ENCODE measurements at places on chromosomes 13 and 19.

- DNase-seq: no peak
Observed at GRCh38 chr13:46178143-46178542, 3.8 kb downstream of the LCP1 start.

DNA sequence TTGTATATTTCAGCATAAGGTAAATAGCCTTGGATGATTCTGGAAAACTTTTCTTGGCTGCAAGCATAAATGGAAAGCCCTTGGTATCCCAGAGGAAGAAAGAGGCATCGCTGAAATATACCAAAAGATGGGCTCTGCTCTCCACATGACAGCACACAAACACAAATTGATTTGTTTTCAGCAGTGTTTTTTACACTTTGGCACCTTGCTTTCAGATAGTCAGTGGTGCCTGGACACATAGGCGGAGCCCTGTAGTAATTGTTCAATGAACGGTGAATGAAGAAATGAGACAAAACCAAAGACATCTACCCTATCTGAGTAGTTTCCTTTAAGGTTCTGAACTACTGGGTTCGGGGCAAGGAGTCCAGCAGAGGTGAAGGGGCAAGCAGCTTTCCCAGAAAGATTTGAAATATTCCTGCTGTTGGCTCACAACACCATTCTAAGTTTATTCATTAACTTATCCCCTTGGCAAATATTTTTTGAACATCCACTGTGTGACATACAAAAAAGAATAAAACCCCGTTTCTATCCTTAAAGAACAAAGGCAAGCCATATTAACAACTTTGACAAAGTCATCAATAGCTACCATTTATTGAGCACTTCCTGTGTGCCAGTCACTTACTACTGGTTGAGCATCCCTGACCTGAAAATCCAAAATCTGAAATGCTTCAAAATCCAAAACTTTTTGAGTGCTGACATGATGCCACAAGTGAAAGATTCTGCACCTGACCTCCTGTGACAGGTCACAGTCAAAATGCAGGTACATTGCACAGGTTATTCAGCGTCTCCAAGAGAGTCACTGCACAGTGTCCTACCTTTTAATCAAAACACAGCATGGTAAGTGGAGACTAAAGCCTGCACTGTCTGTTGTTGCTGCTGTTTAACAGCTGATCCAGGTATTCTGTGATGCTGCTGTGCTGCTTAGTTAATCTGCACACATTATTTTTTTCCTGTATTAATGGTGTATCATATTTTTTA is 238.1 kb downstream of the DCLK1 start:
- no peak for DNase-seq

DNA sequence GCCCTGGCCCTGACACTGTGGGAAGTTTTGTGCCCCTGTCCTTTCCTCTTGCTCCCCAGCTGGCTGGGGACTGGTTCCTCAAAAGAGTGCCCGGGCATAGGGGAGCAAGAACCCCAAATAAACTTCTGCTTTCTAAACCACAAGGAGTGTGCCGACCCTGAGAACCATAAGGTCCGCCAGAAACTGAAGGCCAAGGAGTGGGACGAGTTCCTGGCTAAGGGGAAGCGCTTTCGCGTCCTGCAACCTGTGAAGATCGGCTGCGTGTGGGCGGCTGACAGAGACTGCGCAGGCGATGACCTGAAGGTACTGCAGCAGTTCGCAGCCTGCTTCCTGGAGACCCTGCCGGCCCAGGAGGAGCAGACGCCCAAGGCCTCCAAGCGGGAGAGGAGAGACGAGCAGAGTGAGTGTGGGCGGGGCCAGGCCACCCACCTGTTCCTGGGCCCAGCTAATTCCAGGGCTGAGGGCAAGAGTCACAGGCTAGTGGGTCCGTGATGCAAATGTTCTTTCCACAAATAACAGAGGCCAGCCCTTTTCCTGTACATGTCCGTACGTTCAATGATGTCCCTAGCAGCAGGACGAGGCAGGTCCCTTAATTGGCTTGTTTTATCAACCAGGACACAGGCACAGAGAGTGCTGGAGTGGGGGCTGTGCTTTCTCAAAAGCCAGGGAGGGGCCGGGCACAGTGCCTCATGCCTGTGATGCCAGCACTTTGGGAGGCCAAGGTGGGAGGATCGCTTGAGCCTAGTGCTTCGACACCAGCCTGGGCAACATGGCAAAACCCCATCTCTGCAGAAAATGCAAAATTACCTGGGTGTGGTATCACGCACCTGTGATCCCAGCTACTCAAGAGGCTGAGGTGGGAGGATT is 25.6 kb downstream of the UBXN6 start:
- DNase-seq: no peak

GRCh38 chr13:109728791-109729731 is 57.3 kb downstream of the IRS2 start:
- no peak for DNase-seq

DNA sequence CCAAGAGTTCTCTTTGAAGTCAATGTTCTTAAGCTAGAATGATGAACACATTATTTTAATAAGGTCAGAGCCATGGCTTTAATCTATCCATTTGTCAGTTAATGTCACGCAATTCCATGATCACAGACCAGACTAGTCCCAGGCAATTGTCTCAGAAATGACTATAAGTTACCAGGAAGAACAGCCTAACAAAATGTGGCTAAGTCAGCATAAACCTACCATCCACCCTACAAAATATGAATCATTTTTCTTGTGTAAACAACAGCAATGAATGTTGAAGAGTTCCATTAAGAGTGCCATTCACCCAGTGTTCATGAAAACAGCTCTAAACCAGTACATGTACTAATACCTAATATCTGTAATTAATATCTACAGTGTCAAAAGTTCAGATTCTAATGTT is 127.5 kb downstream of the KCTD12 start:
- no peak for DNase-seq

GRCh38 chr13:67620665-67621064 is 390.5 kb upstream of the PCDH9 start:
- DNase-seq: no peak

DNA sequence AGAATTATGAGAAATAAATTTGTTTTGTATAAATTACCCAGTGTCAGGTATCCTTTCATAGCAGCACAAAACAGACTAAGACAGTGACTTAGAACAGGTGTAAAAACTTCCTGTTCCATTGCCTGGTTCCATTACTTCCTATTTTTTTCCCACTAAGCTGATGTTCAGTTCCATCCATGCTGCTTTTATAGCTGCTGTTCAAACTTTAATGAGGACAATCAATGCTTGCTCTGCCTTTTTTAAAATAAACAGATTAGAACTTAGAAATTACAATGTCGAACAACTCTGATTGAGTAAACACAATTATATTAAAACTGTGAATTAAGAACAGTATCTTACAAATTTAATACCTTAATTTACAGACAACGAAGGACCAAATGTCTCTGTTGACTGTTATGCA is 818.9 kb downstream of the OLFM4 start:
- no peak for DNase-seq

GRCh38 chr19:55362174-55362989 is 678 bp downstream of the GARIN5B start:
- no peak for DNase-seq

DNA sequence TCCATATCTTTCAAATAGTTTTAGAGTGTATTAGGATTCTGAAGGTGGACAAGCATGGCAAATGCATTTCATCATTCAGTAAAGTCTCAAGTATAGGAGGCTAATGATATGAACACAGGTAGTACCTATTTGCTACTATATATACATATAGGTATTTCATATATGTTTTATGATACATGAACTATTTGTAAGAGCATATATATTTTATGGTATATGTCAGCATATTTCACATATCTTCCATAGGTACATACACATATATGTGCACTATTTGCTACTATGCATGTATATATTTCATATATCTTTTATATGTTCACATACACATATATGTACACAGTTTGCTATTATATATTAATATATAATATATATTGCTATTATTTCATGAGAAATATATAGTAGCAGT is 1291.7 kb upstream of the MIR17HG start:
- DNase-seq: no peak

DNA sequence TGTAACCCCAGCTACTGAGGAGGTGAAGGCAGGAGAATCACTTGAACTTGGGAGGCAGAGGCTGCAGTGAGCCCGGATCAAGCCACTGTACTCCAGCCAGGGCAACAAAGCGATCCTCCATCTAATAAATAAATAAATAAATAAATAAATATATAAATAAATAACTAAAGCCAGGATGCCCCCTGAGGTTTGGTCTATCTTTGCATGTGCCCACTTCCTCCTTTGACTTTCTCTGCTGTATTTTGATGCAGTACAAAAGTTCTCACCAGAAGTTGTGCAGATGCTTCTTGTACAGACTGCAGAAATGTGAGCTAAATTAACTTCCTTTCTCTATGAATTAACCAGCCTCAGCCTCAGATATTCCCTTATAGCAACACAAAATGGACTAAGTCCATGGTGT is 6.5 kb upstream of the N4BP2L2 start:
- no peak for DNase-seq
